Brain pericyte (primary cell): ENCODE measurements at places on chromosomes 16 and 17.
A peak's percentile ranks its signal among the peaks of the same experiment; 100 is the strongest.

DNA sequence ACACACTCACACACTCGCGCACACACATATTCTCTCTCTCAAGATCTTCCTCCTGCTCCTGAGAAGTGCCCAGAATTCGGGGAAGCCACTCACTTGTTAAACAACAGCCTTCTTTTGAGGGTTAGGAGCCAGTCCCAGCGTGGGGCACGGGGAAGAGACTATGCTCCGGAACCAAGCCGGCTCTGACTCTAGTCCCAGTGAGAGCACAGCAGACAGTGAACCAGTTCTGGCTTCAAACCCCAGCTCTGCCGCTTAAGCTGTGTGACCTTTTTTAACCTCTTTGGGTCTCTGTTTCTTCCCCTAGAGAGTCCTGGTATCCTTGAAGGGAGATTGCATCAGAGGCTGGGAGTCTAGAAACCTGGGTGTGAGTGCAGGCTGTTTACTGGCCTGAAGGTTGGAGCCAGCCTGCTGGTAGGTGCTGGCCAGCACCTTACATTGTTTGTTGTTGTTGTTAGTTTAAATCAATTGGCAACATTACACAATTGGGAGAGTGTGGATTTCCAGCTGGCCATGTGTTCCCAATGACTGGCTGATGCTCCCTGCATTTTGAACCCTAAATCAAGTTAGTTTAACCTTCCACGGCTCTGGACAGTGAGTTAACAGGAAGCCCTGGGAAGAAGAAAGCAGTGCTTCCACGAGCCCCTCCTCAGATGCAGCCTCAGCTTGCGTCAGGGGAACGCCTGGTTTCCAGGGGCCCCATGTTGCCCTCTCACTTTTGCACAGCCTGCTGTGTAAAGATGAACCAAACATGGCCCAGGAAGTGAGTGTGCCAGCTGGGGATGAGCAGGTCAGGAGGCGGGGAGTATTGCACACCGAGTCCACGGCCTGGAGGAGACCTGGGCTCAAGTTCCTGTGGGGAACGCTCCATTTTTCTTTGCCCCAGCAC is 71.5 kb downstream of the GAS7 start:
- peak; percentile 72 for DNase-seq

- no peak for DNase-seq
Measured at GRCh38 chr17:7574176-7574953, 5.1 kb upstream of the CD68 start.

DNA sequence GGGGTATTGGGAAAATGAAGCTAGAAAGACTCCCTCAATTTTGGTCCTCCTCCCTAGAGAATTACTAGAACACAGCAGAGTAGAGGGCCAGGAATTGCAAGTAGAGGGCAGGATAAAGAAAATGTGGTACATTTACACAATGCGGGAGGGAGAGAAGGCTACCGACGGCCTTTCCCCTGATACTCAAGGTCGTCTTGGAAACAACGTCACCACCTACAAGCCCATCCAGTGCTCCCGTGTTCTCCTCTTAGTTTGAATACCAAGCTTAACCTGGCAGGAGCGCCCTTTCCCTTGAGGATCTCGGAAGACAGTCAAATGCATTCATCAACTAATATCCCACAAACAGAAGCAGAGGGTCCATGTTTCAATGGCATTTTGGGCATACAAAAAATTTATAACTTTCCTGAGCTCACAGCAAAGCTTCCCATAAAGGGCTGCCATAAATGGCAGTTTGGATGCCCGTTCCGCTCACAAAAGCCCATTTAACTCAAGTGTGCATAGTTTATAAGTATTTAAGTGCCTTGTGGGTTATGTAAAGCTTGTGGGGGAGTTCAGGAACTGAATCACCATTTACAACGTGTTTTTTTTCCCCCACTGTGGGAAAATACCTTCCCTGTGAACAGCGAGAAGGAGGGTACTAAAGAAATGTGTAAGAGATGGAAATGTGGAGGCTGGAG is 414.6 kb downstream of the SLC39A11 start:
- DNase-seq, result no peak

DNA sequence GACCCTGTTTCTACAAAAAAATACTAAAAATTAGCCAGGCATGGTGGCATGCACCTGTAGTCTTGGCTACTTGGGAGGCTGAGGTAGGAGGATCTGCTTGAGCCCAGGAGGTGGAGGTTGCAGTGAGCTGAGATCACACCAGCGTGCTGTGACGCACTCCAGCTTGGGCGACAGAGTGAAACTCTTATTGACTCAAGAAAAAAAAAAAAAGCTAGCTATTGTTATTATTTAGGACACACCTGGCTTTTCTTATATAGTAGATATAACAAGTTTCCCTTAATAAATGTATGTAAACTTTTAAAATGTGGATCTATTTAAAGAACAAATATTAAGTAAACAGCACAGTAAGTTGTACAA is 1.8 kb downstream of the RABEP2 start:
- DNase-seq, result no peak

- DNase-seq, result no peak
Measured at GRCh38 chr16:58280146-58280845, 14.5 kb downstream of the PRSS54 start.
